ENCODE measurements at places on chromosomes 4 and X. TPM values are rescaled to one million over a fixed set of nuclear protein-coding genes. Genes with fewer than 3 reads are reported as not detected.

CENPI gene
- total RNA-seq, result 4.9 TPM

WFS1 gene
- 39.2 TPM for total RNA-seq

ZXDA gene
- 8.8 TPM for total RNA-seq

RBM41 gene
- total RNA-seq, result 22.7 TPM

IGSF1 gene
- total RNA-seq, result 18.2 TPM
